NCI-H1105 (cell line): ENCODE measurements at places on chromosomes 11 and 22.

- no peak for DNase-seq
Observed at GRCh38 chr22:38715176-38715764, 9.5 kb downstream of the GTPBP1 start.

DNA sequence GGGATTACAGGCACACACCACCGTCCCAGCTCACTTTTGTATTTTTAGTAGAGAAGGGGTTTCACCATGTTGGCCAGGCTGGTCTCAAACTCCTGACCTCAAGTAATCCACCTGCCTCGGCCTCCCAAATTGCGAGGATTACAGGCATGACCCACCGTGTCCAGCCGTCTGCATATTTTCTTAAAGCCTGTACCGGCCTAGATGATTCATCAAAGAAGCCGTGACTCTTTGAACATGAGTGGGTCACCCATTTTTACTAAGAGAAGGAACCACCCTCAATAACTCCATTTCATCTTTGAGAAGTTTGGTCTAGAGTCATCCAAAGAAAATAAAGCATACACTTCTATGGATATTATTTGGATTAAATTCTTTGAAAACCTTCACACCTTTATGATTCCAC lies 388.3 kb downstream of the NTM start:
- DNase-seq = no peak

- no peak for DNase-seq
Observed at GRCh38 chr11:2700415-2701211, 819 bp upstream of the KCNQ1OT1 start.

DNA sequence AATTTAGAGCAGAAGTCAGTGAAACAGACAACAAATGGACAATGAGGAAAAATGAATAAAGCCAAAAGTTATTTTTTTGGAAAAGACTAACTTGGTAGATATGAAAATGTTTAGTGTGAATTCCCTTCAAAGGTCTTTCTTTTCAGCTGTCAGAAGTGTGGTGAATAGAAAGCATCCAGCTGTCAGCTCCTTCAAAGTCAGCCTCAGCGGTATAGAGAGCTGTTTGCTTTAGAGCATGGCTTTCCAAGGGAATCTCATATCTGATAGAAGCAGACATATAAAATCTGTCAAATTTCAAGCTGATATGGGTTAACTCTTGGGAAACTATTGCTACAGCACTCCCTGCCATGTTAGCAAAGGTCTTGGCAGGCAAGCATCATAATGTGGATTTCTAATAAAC lies 309.3 kb downstream of the CASP12 start:
- DNase-seq = no peak

GRCh38 chr11:12497431-12497830 lies 120.1 kb downstream of the PARVA start:
- DNase-seq = no peak

- no peak for DNase-seq
Observed at GRCh38 chr22:39913886-39914285, 13.0 kb downstream of the GRAP2 start.

- peak; percentile 53 for DNase-seq
Observed at GRCh38 chr11:116373104-116373944, 399.5 kb downstream of the BUD13 start.

DNA sequence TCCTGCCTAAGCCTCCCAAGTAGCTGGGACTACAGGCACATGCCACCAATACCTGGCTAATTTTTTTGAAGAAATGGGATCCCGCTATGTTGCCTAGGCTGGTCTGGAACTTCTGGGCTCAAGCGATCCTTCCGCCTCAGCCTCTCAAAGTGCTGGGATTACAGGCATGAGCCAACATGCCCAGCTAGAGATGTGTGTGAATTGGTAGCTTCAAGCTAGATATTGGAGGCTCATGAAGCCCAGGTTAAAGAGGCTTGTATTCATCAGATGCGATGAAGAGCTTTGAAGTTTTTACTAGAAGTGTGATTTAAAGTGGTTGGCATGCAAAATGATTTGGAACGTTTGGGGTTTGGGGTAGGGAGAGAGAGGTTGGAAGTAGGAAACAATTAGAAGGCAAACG lies 19.6 kb downstream of the NF2 start:
- no peak for DNase-seq

- no peak for DNase-seq
Observed at GRCh38 chr11:108112057-108112456, 9.3 kb upstream of the ACAT1 start.

- DNase-seq = no peak
Observed at GRCh38 chr11:134725716-134726639, 313.9 kb upstream of the B3GAT1 start.

DNA sequence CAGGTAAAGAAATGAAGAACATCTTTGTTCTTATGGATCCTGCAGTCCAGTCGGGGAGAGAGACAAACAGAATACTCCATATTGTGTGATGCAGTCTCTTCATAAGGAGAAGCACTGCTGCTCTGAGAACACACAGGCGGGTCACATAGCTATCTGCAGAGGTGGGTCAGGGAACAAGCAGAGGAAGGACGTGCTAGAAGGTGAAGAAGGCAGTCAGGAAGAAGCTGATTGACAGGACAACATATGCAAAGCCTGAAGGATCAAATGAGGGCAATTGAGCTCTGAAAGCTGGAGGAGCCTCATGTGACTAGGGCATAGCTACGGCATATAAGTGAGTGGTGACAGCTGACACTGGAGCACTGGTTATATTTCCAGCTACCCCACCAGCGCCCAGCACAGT lies 122.5 kb downstream of the OPCML start:
- no peak for DNase-seq

DNA sequence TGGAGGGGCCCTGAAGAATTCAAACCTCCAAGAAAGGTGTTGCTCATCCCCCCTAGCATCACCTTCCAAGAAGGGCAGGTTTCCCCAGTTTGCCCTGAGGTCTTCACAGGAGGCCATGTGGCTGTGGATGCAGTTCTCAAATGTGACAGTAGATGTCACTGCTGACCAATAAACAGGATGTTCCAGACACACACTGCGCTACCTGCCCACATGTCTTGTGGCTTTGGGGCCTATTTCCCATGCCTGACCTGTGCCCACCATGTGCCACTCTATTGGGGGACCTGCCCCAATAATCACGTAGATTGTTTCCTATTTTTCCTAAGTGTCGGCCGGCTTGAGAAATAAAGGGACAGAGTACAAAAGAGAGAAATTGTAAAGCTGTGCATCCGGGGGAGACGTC lies 4.5 kb downstream of the GSTT2 start:
- peak; percentile 14 for DNase-seq

GRCh38 chr11:722346-722811 lies 16.3 kb downstream of the EPS8L2 start:
- DNase-seq = no peak

DNA sequence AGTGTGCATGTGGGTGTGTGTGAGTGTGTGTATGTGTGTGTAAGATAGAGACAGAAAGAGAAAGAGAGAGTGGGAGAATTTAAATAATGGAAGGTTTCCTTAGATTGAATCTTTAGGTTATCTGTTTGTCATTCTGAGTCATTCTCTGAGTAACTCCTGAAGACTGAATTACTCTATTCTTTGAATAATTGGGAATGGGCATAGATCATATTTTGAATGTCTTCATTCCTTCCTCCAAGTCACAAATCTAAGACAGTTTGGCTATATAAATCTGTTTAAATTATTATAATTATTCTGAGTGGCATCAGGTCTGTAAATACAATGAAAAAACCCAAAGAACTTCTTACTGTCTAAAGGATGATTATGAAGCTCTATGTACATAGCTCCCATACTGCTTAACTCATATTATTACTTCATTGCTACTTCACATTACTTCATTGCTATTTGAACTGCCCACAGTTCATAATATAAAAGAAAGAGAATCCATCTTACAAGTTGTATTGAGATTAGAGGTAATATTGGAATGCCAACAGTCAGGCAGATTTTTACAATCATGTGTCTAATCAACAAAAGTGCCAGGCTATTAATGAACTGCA lies 346.6 kb upstream of the CCDC179 start:
- DNase-seq = no peak

DNA sequence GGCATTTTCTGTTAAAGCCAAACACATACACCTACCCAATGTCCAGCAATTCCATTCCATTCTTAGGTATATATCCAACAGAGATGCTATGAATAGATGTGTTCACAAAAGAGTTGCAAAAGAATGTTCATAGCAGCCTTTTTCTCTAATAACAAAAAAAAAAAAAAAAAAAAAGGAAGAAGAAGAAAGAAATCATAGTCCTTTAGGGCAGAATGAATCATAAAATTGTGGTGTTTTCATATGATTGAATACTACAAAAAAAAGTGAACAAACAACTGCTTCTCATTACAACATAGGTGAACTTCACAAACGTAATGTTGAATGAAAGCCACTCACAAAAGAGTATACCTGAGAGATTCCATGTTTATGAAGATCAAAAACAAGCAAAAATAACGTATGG lies 66.8 kb upstream of the GRK3 start:
- DNase-seq = no peak

DNA sequence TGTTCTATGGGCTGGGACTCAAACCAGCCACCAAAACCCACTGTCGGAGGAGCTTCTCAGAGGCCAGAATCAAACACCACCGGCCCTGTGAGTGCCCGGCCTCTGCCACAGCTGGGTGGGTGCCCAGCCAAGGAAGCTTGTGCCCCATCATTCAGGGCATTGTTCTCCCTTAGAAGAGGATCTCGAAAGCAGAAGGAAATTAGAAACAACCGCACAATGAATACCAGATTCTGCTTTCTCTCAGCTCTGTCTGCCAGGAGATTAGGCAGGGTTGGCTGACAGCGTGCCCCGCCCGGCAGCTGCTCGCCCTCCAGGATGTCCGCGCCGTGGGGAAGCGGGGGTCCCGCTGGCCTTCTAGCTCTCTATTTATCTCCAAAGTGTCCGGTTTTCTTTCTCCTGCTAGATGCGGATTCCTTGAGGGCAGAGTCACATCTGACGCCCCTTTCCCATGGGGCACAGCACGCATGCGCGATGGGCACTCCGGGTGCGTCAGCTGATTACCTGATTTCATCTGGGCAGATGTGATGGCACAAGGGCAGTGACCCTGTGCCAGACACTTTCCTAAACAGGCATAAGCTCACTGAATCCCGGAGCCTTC lies 25.5 kb downstream of the SCGB1A1 start:
- DNase-seq = peak; percentile 47

DNA sequence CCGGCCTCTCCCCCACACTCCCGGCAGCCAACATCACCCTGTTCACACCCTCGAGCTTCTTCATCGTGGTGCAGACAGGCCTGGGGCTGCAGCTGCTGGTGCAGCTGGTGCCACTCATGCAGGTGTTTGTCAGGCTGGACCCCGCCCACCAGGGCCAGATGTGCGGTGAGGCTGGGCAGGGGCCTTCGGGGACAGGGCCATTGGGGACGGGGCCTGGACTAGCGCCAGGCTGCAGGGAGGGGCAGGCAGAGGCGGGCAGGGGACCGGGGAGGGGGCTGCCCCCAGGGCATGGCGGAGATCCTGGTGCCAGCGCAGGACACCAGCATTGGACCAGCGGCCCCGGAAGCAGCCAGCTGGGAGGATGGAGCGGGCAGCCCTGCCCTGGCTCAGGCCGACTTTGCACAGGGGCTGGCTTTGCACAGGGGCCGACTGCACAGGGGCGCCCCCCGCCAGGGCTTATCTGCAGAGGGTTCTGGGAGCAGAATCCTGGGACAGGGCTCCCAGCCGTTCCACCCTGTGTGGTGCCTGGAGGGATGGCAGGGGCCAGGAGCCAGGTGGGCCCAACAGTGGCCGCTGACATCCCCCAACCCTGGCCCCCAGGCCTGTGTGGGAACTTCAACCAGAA lies 8.6 kb downstream of the MUC5B start:
- DNase-seq = peak; percentile 25

DNA sequence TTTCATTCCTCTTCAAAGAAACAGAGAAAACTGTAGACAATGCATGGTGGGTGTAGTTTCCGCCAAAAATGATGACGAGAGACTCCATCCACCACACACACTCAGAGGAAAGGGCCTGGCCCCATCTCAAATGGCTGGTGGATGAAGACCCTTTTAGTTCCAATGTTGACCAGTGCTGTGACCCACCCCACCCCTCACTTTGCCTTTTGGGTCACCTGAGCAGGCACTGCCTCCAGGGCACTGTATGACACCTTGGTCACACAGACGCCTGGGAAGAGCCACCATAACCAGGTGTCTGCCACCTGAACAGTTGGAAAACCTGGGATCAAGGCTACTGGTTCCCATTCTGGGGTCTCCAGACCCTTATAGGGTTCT lies 121.3 kb downstream of the MPPED1 start:
- no peak for DNase-seq

- DNase-seq = no peak
Observed at GRCh38 chr22:37155971-37156370, 6.3 kb upstream of the IL2RB start.

DNA sequence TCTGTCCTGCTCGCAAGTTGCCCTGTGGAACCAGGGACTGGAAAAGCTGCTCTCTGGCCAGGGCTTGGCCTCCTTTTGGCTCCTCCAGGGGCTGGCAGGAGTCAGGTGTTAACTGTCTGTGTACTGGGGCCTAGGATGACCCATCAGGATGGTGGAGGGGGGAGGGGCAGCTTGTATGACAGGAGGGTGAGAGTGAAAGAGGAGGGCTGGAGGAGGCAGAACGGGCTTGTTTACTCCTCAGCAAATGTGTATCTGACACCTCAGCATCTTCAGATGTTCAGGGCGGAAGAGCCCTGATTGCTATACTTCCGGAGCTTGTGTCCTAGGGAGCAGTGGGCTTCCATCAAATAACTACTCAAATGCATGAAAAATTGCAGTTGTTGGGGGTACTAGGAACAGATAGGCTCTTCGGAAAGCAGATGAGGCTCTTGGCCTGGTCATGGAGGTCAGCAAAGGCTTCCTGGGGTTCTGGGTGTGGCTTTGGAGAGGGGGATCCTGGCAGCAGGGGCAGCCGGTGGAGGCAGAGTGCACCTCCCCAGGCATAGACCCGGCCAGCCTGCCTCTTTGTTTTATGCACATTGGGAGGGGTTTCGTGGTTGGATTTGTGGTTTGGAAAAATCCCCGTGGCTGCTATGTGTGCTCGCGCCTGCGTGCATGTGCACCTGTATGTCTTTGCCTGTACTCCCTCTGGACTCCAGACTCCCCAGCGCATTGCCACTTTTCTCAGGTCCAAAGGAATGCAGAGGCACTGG lies 31.2 kb downstream of the CD82 start:
- no peak for DNase-seq

GRCh38 chr11:66510271-66510989 lies at the start of gene BBS1:
TSS of gene BBS1 (plus strand) at chr11:66510635. CDS start at chr11:66510660, 25 bp downstream.
- DNase-seq = peak; percentile 85

DNA sequence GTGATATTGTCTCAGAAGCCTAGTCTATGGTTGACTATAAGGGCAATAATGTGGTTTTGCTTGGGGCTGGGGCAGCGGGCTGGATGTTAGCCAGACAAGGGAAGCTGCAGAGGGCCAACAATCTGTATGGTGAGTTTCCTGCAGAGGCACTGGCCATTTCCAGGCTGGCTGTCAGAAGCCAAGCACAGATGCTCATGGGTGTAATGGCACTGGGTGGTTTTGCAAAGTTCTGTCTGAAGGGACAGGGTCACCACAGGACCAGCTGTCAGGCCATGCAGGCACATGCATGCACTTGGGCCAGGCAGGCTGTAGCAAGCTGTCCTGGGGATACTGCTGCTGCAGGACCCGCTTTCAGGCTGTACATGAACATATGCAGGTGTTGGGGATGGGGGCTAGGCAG lies 41.7 kb upstream of the MUC15 start:
- DNase-seq = no peak

- no peak for DNase-seq
Observed at GRCh38 chr11:103881584-103881983, 154.9 kb upstream of the DDI1 start.
